ENCODE measurements at places on chromosomes 6 and 20. TPM values are rescaled to one million over a fixed set of nuclear protein-coding genes. Genes with fewer than 3 reads are reported as not detected.

Gene TMEM151B
- 0.26 TPM for total RNA-seq

Gene MYH7B
- total RNA-seq = 125 TPM

Gene HINT3
- 27.4 TPM for total RNA-seq

Gene SDHAF4
- 16.1 TPM for total RNA-seq

Gene SSTR4
- total RNA-seq = not detected

Gene HMGN3
- total RNA-seq = 198 TPM

Gene PLN
- 1,090 TPM for total RNA-seq

DNA sequence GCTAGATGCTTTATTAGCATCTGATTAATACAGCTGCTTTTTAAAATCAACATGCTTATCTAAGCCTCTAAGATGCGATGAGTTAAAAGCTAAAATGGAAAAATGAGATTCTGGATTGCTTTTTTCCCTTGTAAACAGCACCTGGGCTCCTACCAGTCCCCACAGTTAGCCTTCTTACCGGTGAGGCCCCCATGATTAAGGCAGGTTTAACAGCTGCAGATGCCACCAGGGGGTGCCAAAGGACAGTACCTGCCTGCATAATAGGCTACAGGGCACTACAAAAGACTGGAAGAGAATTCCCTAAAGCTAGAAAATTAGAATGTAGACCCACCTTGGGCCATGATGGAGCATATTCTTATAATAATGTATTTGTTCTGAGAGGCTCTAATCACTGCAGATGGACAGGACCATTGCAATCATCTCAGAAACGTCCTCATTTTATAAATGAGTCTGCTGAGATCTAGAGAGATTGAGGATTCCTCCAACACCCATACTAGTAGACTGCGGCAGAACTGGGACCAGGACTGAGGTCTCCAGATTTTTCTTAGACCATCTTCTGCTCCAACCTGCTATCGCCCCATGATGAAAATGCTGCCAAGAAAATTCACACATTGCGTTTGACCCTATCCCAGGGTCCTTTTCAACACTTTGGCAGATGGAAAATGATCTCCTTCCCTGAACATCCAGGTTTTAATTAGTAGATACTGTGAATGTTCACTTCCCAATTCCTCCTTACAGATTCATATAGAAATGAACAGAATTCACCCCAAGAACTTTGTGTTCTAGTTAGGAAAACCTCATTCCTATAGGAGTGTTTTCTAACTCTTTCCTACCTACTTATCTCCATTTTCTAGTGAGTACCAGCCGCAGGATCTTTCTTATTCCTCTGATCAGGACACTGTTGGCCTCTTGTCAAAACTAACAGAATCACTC, 148.8 kb downstream of the RPS12 start:
- DNase-seq = peak; percentile 86

GRCh38 chr6:2434912-2435311, 189.5 kb upstream of the GMDS start:
- no peak for DNase-seq

DNA sequence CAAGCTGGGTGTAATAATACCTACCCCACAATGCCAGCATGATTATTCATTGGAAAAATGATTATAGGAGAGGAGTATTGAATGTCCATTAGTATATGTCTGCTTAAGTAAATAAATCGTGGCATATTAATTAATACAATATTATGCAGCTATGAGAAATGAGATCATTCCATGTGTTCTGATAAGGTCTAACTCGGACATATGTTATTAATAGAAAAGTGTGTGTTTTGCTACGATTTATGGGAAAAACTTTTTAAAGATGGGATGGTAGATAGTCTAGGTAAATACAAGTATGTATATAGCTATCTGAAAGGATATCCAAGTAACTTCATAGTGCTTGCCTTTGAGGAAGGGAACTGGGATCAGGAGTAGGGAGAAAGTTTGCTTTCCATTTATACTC, 61.5 kb upstream of the CDKAL1 start:
- no peak for DNase-seq

GRCh38 chr20:19207541-19207940, 4.9 kb upstream of the SLC24A3 start:
- no peak for DNase-seq

DNA sequence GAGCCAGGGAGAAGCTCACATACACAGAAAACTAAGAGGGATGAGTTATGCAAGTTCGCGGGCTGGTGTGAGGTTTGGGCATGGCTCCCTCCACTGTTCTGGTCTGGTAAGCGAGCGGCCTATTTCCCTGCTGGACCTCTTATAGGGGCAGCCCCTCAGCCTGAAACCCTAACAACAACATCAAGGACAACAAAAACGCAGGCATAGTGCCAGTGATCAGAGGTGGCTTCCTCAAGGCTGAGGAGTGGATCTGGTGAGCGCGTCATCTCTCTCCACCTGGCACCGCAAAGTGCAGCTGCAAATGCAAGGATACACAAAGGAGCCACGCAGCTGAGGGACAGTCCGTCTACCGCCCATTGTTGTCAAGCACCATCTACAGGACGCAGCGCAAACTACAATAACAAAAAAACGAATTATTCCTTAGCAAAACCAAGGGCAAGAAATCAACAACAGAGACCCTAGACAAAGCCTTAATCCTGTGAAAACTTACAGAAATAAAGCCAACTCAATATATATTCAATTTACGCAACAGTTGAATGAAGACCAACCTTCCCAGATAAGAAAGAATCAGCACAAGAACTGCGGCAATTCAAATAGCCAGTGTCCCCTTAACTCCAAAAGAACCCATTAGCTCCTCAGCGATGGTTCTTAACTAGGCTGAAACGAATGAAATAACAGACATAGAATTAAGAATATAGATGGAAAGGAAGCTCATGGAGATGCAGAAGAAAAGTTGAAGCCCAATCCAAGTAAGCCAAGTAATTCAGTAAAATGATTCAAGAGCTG, 9.2 kb upstream of the DEFB110 start:
- DNase-seq = no peak

DNA sequence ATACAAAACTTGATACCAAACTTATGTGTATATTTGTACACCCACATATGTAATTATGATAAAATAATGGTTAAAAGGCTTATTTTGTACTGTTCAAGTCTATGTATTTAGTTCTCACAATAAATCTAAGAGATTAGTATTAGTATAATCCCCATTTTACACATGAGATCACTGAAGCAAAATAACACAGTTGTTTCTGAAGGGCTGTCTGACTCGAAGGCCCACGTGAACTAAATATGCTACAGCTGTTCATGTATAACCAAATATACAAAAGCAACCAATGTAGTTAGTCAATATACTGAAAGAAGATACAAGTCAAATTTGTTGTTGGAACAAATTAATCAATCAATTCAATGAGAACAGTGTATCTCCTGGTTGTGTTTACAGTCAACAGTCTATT, 959.2 kb downstream of the EPHA7 start:
- no peak for DNase-seq

DNA sequence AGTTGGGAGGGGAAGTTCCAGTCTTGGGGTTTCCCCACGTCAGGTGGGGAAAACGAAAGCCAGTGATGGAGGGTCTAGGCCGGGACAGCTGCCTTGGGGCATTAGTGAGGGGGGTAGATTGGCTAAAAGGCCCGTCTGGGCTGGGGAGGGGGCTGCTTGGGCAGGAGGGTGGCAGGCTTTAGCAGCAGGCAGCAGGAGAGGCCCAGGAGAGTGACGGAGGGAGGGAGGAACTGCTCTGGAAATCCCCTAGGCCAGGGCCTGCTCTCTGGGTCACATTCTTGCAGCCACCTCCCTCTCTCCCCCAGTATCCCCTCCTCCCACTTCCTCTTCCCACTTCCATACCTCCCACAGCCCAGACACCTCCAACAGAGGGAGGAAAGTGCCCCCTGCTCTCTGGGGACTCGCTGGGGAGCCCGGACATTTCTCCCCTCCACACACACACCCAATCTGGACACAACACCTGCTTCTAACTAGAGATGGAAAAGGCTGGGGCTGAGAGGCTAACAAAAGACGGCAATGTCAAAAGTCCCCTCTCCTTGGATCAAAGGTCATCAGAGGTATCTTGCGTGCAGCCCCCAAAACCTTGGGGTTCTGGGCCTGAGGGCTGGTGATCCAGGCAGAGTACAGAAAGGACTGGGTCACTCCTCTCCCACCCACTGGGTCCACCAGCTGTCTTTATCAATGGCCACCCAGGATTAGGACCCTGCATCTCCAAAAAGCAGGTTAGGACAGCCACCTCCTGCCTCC, 1.8 kb downstream of the NFKBIE start:
- DNase-seq = no peak

- peak; percentile 24 for DNase-seq
Measured at GRCh38 chr20:57323034-57323433, 6.6 kb upstream of the SPO11 start.

GRCh38 chr6:10385524-10386132, 29.2 kb downstream of the TFAP2A start:
- DNase-seq = no peak

DNA sequence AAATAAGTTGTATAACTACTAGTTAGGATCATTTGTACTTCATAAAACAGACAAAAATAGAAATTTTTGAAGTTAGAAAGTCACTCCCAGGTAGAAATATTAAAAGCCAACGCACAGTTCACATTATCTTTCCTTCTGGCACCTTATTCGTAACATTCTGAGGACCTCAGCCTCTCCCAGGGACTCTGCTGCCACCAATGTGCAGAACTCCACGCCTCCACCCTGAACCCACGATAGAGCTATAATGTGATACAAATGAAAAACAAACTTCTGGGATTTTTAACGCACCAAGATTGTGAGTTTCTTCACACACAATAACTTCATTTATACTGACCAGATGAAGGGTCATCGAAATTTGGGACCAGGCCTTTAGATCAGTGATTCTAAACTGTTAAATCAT, 9.5 kb downstream of the BMP7 start:
- no peak for DNase-seq

DNA sequence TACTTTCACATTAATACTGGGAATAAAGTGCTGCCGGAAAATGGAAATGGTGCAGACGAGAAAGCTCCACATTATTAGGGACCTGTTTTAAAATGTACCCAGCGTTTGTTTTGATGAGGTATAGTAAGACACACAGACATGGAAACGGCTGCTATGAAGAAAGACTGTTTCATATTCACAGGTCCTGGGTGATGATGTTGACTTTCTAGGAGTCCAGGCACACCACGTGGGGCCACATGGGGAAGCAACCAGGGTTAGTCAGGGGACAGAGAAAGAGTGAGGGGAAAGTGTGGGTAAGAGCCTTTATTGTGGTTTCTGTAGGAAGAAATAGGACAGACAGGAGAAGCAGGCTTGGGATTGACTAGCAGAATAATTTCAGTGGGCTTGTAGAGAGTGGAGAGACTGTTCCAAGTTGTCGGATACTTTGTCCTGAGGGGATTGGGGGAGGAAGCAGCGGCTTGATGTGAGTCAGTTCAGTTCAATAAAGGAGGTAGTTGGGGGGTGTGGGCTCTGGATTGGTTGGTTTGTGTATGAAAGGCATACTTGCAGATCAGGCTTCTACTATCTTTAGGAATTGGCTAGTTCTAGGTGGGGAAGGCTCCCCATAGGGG, 112.0 kb upstream of the MCHR2 start:
- DNase-seq = no peak

GRCh38 chr6:113586413-113587077, 270.6 kb upstream of the MARCKS start:
- DNase-seq = no peak

DNA sequence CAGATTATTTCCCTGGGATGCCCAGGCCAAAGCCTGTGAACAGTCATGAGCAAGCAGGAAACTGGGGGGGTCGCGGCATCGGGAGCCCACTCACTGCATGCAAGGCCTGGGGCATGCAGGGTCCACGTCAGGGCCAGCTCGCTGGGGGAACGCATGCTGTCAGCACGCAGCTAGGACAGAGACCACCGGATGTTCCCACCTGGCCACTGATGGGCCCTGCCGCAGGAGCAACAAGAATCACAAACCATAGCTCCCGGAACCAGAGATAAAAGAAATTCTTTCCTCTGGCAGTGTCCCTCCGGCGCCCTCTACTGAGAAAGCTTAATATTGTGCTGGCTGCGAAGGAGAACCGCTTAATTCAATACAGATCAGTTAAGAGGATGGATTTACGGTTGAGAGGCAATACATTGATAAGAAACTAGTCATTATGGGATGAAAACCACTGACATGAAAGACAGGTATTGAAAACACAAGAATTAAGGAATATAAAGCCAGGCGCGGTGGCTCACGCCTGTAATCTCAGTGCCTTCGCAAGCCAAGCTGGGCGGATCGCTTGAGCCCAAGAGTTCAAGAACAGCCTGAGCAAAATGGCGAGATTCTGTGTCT, 32.6 kb downstream of the C6orf15 start:
- DNase-seq = peak; percentile 35

GRCh38 chr20:6450841-6451240, 316.6 kb upstream of the BMP2 start:
- DNase-seq = no peak

- no peak for DNase-seq
Measured at GRCh38 chr20:17107127-17107526, 119.7 kb upstream of the PCSK2 start.

- no peak for DNase-seq
Measured at GRCh38 chr20:64130876-64131275, 23.5 kb upstream of the NPBWR2 start.

- DNase-seq = no peak
Measured at GRCh38 chr20:53023732-53024520, 51.8 kb downstream of the TSHZ2 start.

DNA sequence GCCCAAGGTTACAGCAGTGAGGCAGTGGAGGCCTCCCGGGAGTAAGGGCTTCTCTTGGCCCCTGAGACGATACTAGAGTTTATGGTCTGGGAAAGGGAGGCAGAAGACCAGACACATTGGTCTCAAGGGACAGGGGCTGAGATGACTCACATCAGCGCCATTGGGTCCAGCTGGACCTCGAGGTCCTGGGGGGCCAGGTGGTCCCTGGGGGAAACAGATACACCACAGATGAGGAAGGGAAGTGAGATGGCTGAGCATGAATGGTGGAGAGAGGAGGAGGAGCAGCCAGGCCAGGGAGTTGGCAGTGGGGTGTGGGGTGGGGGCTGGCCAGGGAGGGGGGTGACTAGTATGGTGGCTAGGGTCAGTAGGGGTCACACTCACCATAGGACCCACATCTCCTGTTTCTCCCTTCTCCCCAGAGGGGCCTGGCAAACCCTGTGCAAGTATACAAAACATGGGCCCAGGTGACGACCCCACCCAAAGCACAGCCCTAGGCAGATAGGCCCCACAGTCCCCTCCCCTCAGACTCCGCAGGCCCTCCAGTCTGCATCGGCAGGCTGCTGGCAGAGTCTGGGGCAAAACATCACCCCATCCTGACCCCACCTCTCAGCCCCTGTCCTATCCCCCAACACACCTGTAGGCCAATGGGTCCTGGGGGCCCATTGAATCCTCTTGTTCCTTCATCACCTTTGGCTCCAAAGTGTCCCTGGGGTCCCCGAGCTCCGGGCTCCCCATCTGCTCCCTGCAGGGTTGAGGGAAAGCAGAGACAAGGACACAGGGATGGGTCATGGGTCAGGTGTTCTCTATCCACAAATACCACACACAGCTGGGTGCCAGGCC, 21.9 kb downstream of the COL11A2 start:
- peak; percentile 11 for DNase-seq
